ENCODE measurements at places on chromosomes 7 and 10.

DNA sequence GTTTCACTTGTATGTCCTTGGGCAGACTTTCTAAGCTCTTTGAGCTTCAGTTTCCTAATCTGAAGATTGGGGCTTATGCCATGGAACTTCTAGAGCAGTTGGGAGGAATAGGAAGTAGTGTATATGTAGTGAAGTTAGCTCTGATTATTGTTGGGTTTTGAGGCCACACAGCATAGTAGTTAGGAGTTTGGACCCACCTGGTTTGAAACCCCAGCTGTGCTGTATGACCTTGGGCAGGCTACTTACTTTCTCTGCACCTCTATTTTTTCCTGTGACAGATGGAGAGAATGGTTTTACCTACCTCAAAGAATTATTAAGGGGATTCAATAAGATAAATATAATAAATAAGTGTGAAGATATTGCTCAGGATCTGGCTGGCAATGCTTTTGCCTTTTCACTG is 61.4 kb upstream of the ADRB1 start:
- DNase-seq: no peak

GRCh38 chr7:2530071-2530987 is 10.8 kb downstream of the LFNG start:
- peak; percentile 59 for DNase-seq

DNA sequence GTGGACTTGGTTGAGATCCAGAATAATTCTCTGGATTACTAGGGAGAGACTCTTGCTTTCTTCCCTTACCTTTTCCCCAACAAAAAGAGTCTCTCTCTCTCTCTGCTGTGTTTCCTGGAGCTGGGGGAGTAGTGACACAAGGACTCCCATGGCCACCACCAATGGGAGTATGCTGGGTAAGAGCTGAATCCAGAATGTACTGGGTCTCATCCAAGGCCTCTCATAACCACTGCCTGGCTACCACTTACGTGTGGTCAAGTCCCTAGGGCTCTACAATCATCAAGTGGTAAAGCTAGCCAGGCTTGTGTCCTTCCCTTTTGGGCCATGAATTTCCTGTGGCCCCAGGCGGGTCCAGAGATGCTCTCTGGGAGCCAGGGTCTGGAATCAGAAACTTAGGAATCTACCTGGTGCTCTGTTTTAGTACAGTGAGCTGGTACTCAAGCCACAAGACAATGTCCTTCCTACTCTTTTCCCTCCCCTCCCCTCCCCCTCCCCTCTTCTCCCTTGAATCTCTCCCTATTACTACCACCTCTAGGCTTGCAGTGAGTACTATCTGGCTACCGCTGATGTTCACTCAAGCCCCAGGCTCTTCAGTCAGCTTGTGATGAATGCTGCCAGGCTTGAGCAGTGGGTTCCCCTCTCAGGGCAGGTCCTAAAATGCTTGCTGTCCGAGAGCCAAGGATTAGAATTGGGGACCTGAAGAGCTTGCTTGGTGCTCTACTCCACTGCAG is 196.6 kb downstream of the BBS9 start:
- DNase-seq: no peak

- no peak for DNase-seq
Observed at GRCh38 chr10:130737186-130737585, 574.3 kb downstream of the TCERG1L start.

DNA sequence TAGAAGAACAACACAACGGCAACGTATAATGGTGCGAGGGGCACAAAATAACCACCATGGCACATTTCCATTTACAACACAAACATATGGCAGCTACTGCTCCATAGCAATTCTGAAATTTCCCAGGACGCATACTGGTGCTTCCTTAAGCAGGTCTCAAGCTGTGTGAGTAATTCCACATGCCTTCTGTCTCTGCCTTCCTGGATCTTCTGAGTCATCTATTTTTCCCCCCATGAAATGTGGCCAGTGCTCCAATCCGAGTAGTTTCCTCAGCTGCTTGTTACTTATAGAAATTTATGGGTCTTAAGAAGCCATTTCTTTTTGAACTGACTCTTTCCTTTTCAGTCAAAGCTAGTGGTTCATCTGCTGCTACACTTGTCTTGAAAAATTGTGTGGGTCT is 256.6 kb upstream of the KLF6 start:
- no peak for DNase-seq

- DNase-seq: no peak
Observed at GRCh38 chr7:84136809-84137208, 57.8 kb downstream of the SEMA3A start.

DNA sequence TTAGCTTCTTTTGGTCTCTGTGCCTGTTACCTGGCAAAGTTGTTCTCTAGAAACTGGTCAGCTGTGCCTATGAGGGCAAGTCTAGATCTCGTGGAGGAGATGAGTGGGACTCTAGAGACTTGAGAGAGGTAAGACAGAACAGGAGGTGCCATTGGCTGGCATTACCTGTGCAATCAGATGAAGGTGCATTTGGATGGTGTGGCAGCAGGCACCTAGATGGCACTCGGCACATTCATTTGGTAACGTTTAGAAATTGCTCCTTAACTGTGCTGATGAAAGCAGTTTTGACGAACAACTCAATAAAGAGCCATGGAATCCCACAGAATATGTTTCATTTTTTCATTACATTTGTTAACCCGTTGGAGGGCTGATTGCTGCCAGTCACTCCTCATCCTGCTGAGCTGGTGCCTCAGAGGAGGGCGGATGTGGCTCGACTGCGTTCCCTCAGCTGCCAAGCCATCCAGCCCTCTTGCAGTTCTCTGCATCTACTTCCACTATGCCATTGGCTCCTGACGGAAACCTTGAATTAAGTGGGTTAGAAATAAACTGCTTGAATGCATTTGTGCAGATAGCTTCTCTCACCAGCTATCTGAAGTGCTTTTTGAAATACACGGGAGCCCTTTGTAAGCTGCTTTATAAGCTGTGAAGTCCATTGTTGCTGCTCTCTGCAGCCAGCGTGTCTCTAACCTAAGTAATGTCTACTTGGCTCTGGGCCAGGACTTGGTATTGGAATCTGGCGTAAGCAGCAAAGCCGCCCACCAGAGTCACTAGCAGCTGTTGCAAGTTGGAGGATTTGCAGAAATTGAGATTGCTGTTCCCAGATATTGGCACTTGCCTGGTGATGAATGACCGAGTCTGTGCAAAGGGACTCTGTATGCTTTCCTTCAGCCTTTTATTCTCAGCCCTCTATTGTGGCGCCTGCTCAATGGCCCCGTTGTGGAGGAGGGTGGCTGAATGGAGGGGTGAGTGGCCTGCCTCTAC is 87.4 kb downstream of the LRRC4 start:
- no peak for DNase-seq

GRCh38 chr7:74289018-74289658 is at the start of gene CLIP2:
Gene CLIP2, plus strand, starts transcription at chr7:74289407. Its CDS starts 28,140 bp downstream, at chr7:74317547.
- peak; percentile 74 for DNase-seq
